Cerebellum (tissue), 4 donors: ENCODE measurements at places on chromosomes 13 and 19. TPM values are rescaled to one million over a fixed set of nuclear protein-coding genes. Genes with fewer than 3 reads are reported as not detected.

GRCh38 chr19:45404557-45405434 is at the start of gene PPP1R13L:
TSS of gene PPP1R13L (minus strand) at chr19:45405069. CDS start at chr19:45398318, 6,751 bp downstream.
- DNase-seq, result peak; percentile 44

DNA sequence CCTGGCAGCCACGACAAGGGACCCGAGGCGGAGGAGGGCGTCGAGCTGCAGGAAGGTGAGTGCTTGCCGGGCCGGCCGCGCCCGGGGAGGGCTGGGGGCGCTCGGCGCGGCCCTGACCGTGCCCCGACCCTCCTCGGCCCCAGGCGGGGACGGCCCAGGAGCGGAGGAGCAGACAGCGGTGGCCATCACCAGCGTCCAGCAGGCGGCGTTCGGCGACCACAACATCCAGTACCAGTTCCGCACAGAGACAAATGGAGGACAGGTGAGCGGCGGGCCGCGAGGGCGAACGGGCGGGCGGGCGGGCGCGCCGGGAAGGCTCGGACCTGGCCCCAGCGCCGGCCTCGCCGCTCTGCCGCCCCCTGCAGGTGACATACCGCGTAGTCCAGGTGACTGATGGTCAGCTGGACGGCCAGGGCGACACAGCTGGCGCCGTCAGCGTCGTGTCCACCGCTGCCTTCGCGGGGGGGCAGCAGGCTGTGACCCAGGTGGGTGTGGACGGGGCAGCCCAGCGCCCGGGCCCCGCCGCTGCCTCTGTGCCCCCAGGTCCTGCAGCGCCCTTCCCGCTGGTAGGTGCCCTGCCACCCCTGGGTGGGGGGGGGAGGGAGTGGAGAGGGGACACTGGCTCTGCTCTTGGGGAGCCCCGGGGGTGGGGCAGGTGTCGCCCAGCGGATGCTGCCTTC is 816 bp downstream of the USF2 start:
- peak; percentile 84 for DNase-seq

- DNase-seq, result no peak
These were observed 319.8 kb downstream of the PCDH20 start for GRCh38 chr13:61095885-61096284.

LGALS13 gene
- total RNA-seq, result not detected

DZIP1 gene
- 53.3 TPM for total RNA-seq

RNU6-9 gene
- not detected for total RNA-seq

SPTBN4 gene
- 22.5 TPM for total RNA-seq
